ENCODE measurements at places on chromosomes 3 and 15. TPM values are rescaled to one million over a fixed set of nuclear protein-coding genes. Genes with fewer than 3 reads are reported as not detected.

DNA sequence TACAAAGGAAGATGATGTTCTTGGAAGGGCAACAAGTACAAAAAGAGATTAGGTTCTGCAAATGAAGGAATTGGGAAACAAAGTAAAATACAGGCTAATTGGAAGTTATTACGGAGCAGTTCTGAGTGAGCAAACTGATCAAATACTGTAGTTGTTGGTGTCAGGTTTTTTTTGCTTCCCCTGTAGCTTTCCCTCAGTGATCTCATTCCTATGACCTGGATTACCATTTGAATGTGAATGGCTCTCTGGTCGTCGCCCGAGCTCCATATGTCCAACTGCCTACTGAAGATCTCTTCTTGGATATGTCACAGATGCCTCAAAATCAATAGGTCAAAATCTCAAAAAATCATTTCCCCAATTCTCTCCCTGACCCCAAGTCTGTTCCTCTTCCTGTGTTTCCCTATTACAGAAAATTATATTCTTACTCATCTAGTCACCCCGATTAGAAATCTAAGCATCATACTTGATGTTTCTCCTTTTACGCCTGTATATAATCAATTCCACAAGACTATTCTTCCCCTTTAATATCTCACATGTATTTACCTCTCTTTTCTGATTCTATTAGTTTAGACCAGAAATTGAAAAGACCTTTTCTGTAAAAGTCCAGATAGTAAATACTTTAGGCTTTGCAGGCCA, 29.0 kb downstream of the GOLM2 start:
- H3K4me1 ChIP-seq, result no peaks in the 10 kb centered on the region
- no peaks in the 10 kb centered on the region for H3K27me3 ChIP-seq
- H3K4me3 ChIP-seq, result no peak overlapping the region
- no peak for DNase-seq

- no peak for DNase-seq
- no peaks in the 10 kb centered on the region for H3K4me1 ChIP-seq
- H3K27ac ChIP-seq, result no peak overlapping the region
- no peaks in the 10 kb centered on the region for H3K27me3 ChIP-seq
- H3K4me3 ChIP-seq, result no peak overlapping the region
Observed at GRCh38 chr3:195080125-195080524, 190.8 kb downstream of the XXYLT1 start.

DNA sequence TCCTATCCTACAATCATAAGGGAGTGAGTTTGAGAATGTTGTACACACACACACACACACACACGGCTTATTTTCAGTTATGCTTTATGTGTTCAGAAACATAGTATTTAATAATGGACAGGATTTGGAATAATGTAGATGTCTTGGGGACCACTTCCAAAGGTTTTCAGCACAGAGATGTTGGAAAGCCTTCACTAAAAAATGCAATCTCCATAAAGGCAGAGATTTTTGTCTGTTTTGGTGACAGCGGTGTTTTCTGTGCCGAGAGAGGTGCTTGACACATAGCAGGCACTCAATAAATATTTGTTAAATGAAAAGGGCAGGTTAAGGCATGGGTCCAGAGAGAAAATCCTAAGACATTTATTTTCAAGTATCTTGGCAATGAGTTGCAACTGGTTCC, 428.2 kb upstream of the RGMA start:
- H3K27ac ChIP-seq, result no peak overlapping the region
- H3K36me3 ChIP-seq, result no peaks in the 10 kb centered on the region
- no peak overlapping the region for H3K4me3 ChIP-seq
- H3K27me3 ChIP-seq, result no peaks in the 10 kb centered on the region
- no peaks in the 10 kb centered on the region for H3K4me1 ChIP-seq
- DNase-seq, result no peak

DNA sequence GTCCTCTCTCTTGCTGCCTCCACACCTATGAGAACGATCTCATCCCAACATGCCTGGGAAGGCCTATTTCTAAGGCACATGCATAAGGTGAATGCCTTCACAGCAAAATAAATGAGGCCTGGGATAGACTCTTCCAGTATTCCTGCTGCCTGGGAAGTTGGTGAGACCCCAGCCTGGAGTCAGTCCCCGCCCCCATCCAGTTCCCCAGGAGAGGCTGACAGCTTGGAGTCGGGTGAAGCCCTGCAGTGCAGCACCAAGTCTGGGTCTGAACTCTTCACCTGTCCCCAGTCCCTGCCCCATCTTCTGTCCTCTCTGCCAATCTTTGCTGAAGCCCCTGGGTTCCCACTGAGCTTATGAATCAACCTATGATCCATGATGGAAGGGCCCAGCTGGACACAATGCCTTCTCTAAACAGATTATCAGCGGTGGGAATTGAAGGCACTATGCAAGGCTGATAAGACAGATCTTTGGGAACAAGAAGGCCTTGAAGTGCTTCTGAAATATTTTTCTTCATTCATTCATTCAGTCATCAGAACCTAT, 10.2 kb upstream of the APBA2 start:
- no peaks in the 10 kb centered on the region for H3K36me3 ChIP-seq
- no peak overlapping the region for H3K27ac ChIP-seq
- no peak for DNase-seq
- no peaks in the 10 kb centered on the region for H3K4me1 ChIP-seq

DNA sequence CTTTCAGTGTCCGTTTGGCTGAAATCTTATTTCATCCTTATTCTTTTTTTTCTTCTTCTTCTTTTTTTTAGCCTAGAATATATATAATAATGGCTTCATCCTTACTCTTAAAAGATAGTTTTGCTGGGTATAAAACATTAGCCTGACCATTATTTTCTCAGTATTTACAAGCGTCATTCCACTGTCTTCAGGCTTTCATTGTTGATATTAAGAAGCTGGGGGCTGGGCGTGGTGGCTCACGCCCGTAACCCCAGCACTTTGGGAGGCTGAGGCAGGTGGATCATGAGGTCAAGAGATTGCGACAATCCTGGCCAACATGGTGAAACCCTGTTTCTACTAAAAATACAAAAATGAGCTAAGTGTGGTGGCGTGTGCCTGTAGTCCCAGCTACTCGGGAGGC, 10.6 kb downstream of the ZNF710 start:
- H3K27ac ChIP-seq, result no peak overlapping the region
- no peak for DNase-seq
- no peaks in the 10 kb centered on the region for H3K27me3 ChIP-seq
- H3K4me3 ChIP-seq, result no peak overlapping the region
- peaks cover 24% of the 10 kb centered on the region for H3K4me1 ChIP-seq

- H3K36me3 ChIP-seq, result peaks cover 15% of the 10 kb centered on the region
- no peak overlapping the region for H3K27ac ChIP-seq
- no peaks in the 10 kb centered on the region for H3K27me3 ChIP-seq
- no peak for DNase-seq
Observed at GRCh38 chr15:80967451-80967850, 22.2 kb downstream of the MESD start.

- H3K27me3 ChIP-seq, result no peaks in the 10 kb centered on the region
- no peak overlapping the region for H3K27ac ChIP-seq
- no peaks in the 10 kb centered on the region for H3K4me1 ChIP-seq
Observed at GRCh38 chr3:72345980-72346379, 502.3 kb downstream of the SHQ1 start.

DNA sequence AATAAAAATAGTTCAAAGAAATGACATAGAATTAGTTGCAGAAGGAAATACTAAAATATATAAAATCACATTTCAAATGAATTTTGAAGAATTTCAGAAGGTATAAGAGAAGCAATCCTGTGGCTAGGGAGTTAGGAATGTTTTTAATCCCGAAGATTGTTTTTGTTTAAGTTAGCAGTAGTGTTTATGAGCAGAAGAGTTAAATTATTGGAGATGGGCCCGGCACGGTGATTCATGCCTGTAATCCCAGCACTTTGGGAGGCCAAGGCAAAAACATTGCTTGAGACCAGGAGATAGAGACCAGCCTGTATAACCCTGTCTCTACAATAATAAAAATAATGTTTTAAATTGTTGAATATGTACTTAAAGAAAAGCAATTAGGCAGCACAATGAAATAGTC, 432.5 kb downstream of the MFSD1 start:
- no peaks in the 10 kb centered on the region for H3K27me3 ChIP-seq
- DNase-seq, result no peak
- H3K4me1 ChIP-seq, result no peaks in the 10 kb centered on the region
- H3K4me3 ChIP-seq, result no peak overlapping the region

The CFAP91 gene
- total RNA-seq, result 21.5 TPM

The GPR27 gene
- total RNA-seq, result not detected
